ENCODE measurements at places on chromosomes 12 and 14. TPM values are rescaled to one million over a fixed set of nuclear protein-coding genes. Genes with fewer than 3 reads are reported as not detected.

- DNase-seq = no peak
These were observed 46.2 kb upstream of the CCDC91 start for GRCh38 chr12:28144059-28144458.

- no peak for DNase-seq
These were observed 57.2 kb downstream of the ATF7 start for GRCh38 chr12:53568809-53569557.

- DNase-seq = no peak
These were observed 2.9 kb upstream of the MSRB3 start for GRCh38 chr12:65275627-65276026.

- DNase-seq = no peak
These were observed 158.7 kb downstream of the METTL25 start for GRCh38 chr12:82517027-82517426.

DNA sequence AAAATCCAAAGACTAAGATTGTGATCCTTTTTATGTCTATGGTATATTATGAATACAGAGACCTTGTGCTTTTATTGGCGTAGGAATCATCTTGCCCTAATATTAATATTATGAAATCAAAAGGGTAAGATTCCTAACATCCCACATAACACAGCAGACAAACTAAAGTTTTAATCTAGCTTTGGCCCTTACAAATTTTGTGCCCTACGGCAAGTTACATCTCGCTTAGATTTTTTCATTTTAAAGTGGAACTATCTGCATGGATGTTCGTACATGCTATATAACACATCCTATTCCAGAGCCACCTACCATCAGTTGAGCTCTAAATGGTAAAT is 217 bp upstream of the SMIM10L1 start:
- no peak for DNase-seq

GRCh38 chr12:19757317-19757877 is 318.1 kb downstream of the AEBP2 start:
- DNase-seq = no peak

GRCh38 chr12:66915306-66915904 is 236.5 kb upstream of the GRIP1 start:
- DNase-seq = no peak

DNA sequence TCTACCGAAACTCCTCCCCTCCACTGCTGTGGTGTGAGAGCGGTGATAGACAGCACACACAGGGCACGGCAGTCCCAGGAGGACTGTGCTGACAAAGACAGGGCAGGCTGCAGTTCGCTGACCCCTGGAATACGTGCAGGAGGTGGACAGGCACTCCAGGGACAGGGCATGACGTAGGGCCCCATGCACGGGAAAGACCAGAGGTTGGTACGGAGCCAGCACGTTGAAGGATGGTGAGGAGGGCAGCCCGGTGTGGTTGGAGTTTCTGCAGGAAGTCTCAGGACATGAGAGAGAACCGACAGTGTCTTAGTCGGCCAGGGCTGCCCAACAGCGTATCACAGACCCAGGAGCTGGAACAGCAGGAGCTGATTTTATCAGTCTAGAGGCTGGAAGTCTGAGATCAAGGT is 254.2 kb upstream of the FKBP4 start:
- DNase-seq = no peak

- no peak for DNase-seq
These were observed 929.5 kb downstream of the VRK1 start for GRCh38 chr14:97726676-97727075.

- no peak for DNase-seq
These were observed 11.5 kb upstream of the NUP107 start for GRCh38 chr12:68675101-68675842.

DNA sequence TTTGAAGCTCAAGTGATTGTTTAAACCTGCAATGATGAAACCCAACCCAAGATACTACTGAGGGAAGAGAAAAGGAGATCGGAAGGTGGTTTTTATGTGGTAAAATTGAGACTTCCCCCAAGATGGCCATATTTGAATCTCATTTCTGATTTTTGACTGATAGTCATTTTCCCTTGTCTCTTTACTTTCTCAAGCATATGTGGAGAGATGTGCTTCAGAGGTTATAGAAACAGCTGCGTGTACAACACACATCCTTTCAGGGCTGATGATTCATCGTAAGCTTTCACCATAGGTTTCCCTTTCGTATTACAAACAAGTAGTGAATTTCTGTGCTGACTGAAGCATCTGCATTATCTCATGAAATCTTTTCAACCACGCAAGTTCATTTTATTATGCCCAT is 276.2 kb downstream of the EMP1 start:
- no peak for DNase-seq

DNA sequence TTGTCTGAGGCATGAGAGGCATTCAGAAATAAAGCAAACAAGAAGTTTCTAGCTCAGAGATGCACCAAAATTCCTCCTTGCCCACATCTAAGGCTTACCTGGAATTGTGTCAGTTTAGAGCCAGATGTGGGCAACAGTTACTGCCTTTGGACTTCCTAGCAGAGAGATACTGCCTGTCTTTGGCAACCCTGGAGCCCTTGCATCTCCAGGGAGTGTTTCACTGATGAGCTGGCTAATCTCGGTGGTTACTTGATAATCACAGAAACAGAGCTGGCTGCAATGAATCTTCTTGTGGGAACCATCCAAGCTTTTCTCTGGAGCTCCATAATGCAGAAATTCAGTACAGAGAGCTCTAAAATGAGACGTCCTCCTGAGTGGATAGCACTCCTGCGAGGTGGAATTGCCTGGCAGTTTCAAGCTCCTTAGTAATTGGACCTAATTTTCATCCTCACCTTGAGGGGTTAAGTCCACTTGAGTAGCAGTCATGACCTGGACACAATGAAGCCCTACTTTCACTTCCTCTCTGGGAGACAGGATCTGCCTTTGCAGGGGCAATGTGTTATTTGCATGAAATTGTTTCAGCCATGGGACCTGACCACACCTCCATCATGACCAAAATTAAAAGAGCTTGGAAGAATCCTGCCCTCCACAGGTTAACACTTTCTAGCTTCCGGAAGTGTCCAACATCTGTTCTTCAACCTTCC is 108.8 kb upstream of the ARHGAP5 start:
- DNase-seq = peak; percentile 14

GRCh38 chr12:120979862-120980696 is 1.7 kb downstream of the HNF1A start:
- no peak for DNase-seq

- no peak for DNase-seq
These were observed 103.8 kb upstream of the ETV6 start for GRCh38 chr12:11545484-11546330.

DNA sequence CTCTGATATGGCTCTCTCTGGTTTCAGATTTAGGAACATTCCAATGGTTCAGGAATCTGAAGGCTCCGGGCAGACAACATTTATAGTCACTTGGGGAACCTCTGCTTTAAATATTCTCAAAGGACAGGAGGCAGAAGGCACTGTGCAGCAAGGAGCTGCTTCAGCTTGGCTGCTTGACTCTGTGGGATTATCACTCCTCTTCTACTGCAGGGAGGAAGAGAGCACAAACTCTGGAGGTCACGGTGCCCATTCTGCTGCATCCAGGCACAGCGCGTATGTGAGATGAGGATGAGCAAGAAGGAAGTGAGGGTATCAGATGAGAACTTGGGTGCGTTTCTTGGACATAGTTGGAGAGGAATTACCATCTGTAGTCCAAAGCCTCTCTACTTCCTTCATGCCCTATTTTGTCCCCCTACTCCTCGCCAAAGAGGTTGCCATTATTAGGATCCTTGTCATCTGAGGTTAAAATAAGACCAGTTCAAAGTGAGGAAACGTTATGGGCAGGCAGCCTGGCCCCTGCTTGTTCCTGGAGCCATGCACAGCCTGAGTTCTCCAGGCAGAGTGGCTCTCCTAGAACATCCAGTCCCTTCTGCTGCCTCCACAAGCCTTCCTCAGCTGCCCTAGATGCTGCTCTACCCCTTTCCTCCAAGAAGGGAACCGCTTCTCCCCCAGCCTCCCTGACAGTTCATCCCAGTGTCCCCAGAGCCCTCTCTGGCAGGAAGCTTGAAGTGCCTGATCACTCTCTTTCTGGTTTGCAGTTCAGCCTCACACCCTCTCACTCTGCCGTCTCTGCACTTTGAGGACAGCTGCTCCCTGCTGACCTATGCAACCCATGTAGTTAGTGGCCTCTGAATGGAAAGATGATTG is 12.5 kb downstream of the FGF6 start:
- DNase-seq = no peak

DNA sequence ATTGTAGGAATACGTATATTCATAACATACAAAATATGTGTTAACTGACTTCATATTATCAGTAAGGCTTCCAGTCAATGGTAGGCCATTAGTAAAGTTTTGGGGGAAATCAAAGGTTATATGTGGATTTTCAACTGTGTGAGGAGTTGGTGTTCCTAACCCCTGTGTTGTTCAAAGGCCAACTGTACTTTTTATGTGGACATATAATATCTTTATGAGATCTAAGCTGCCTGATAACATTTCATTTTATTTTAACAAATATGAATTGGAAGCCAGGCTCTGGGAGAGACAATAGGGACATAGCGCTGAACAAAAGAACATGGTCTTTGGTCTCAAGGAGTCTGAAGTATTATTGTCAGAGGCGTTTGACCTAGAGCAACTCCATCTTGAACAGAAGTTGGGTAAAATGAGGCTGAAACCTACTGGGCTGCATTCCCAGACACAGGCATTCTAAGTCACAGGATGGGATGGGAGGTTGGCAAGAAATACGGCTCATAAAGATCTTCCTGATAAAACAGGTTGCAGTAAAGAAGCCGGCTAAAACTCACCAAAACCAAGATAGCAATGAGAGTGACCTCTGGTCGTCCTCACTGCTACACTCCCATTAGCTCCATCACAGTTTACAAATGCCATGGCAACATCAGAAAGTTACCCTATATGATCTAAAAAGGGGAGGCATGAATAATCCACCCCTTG is 147.2 kb downstream of the KSR2 start:
- DNase-seq = no peak

GRCh38 chr14:90557516-90557915 is 160.7 kb downstream of the CALM1 start:
- DNase-seq = no peak

DNA sequence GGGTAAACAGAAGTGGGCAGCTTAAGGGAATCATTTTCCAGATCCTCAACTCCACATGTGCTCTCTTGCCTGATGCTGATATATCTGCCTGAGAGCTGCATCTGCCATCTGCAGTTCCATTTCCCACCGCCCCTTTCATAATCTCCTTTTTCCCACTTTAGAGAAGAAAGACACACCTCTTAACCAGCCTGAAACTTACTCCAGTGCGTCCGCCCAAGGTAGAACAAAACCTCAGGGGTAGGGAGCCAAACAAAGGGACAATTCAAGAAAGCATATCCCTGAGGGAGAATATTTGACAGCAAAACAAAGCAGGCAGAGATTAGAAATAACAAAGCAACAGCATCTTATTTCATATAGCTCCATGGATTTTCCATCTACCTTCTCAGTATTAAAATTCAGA is 4.3 kb downstream of the MDM1 start:
- DNase-seq = no peak

GRCh38 chr12:96007729-96008128 is 11.6 kb upstream of the HAL start:
- no peak for DNase-seq

GRCh38 chr14:99445931-99446330 is 34.7 kb downstream of the SETD3 start:
- no peak for DNase-seq

GRCh38 chr12:94244165-94245133 is 96.1 kb downstream of the PLXNC1 start:
- no peak for DNase-seq

- DNase-seq = no peak
These were observed 472.1 kb upstream of the RGS6 start for GRCh38 chr14:71460091-71460490.

- DNase-seq = no peak
These were observed 197.7 kb upstream of the DDHD1 start for GRCh38 chr14:53350866-53351265.

GRCh38 chr14:102500158-102500662 is 9.4 kb downstream of the ANKRD9 start:
- DNase-seq = peak; percentile 74

GRCh38 chr12:54030889-54031471 is 1.9 kb upstream of the HOXC5 start:
- DNase-seq = no peak

DNA sequence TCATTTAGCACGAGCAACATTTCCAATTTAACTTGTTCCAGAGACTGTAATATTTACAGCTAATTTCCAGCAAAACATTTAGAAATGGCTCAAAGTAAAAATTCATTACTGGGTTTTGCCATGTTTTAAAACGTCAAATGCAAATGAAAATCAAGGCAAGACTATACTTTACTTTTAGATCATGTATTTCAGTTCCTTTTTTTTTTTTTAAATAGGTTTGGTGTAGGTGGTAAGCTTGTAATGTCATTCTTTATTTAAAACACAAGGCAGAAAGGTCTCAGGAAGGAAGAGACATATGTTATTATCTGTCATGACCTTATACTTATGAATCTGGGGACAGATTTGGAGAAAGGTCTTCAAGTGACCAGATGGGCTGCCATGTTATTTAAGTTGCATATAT is 54.1 kb downstream of the GRIP1 start:
- DNase-seq = no peak

GRCh38 chr14:104554608-104555429 is 24.7 kb upstream of the C14orf180 start:
- no peak for DNase-seq

DNA sequence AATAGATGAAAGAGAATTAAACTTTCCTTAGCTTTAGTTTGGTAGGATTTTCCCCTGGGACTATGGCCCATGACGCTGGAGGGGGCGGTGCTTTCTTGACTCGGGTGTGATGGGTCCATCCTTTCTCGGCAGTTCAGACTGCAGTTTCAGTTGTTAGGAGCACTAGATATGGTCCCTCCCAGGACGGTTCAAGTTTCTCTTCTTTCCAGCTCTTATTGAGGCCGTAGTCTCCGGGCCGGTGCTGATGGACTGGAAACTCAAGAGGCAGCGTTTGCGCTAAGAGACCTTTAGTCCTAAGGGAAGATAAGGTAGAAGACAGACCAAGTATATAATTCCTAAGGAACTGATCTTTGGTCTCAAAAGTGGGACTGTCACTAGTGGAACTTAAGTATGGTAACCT is 111.2 kb downstream of the RIN3 start:
- DNase-seq = no peak

GRCh38 chr14:79074510-79074909 is 904.3 kb downstream of the NRXN3 start:
- DNase-seq = no peak

The LBHD2 gene
- total RNA-seq = not detected

The KRT8 gene
- 1.9 TPM for total RNA-seq

The PTHLH gene
- total RNA-seq = not detected

The NEK9 gene
- total RNA-seq = 55.7 TPM

The PLCZ1 gene
- 0.82 TPM for total RNA-seq

The RPGRIP1 gene
- total RNA-seq = 6.0 TPM

The TBC1D30 gene
- 30.9 TPM for total RNA-seq

The SERPINA10 gene
- total RNA-seq = not detected

The FLRT2 gene
- total RNA-seq = 102 TPM

The FAM186B gene
- 0.18 TPM for total RNA-seq

The GPR68 gene
- 5.8 TPM for total RNA-seq

The SSTR1 gene
- total RNA-seq = 3.4 TPM

The CFAP251 gene
- total RNA-seq = 12.4 TPM

The ING4 gene
- total RNA-seq = 53.1 TPM

The SLC2A13 gene
- total RNA-seq = 16.8 TPM

The KCNA5 gene
- total RNA-seq = 2.9 TPM

The CABP1 gene
- 3.3 TPM for total RNA-seq

The LMNTD1 gene
- 1.1 TPM for total RNA-seq

The RASAL1 gene
- total RNA-seq = 0.27 TPM

The P2RX7 gene
- total RNA-seq = 2.3 TPM

The DIP2B gene
- total RNA-seq = 77.0 TPM

The E2F7 gene
- 9.3 TPM for total RNA-seq

The TCL1B gene
- not detected for total RNA-seq

The LYSET gene
- total RNA-seq = 16.1 TPM
